ENCODE measurements at places on chromosomes 2 and 18.

GRCh38 chr18:44680273-44681075, at the start of gene SETBP1:
SETBP1 (plus strand) TSS chr18:44680888; CDS start chr18:44701347, 20,459 bp downstream.
- peak; percentile 25 for DNase-seq

GRCh38 chr2:29443151-29443550, 327.9 kb downstream of the CLIP4 start:
- no peak for DNase-seq

DNA sequence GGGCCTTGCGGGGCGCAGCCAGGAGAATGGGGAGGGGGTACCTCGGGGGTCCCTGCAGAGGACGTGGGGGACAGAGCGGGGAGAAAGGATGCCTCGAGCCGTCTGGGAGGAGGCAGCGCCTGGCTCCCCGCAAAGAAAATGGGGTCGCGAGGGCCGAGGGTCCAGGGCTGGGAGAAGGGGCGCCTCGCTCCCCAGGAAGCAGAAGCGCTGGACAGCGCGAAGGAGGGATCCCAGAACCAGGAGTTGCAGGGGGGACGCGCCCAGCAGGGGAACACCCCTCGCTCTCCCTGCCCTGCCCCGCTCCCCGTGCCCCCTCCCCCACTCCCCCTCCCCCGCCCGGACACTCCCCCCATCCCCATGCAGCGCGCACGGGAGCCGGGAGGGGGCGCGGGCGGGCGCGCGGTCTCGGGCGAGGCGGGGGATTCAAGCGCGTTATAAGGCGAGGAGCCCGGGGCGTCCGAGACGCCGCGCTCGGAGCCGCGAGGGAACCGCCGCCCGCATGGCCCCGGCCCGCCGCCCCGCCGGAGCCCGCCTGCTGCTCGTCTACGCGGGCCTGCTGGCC, at the start of gene ERFE:
TSS of gene ERFE (plus strand) at position 462 of the 562 bp plus-strand sequence. CDS start at position 500, 38 bp downstream.
- DNase-seq, result peak; percentile 62

GRCh38 chr2:142179686-142180085, 48.9 kb upstream of the LRP1B start:
- DNase-seq, result no peak

DNA sequence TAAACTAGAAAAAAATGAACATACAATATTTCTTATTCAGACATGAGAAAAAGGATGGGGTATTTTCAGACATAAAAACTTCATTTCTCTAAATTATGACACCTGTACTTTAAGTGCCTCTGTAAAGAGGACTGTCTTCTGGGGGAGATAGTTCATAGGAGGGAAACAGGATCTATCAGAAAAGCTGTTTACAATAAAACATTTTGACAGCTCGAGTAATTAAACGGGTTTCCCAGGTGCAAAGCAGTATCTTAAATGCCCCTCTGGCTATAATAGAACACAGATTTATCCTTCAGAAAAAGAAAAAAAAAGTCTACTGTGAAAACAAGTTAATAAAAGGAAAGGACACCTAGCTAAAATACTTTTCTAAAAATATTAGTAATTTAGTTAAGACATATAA, 311.4 kb upstream of the UBE2E3 start:
- no peak for DNase-seq

Measured in stimulated activated CD4-positive, alpha-beta T cell treated with anti-CD3 and anti-CD28 coated beads, Interleukin-4, amount 100 ng/mL, for 1 hour (primary cell).